ENCODE measurements at places on chromosomes 6 and 20.

DNA sequence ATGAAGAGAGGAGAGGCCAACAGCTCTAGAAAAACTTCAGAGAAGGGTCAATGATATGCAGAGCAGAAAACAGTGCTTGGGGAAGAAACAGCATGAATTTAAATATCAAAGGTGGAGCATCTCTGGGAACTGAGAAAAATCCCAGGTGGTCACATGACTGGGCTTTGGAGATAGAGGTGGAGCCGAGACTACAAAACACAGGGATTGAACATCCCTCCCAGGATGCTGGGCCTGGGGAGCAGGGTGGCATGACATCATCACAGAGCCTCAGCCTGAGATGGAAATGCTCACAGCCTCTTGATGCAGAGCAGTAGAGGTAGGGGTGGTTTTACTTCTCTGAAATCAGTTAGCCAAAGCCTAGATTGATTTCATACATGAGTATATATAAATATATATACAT, 529.5 kb downstream of the PRKN start:
- DNase-seq: no peak

- no peak for DNase-seq
These were observed 30.9 kb downstream of the TBC1D7 start for GRCh38 chr6:13297391-13297790.

DNA sequence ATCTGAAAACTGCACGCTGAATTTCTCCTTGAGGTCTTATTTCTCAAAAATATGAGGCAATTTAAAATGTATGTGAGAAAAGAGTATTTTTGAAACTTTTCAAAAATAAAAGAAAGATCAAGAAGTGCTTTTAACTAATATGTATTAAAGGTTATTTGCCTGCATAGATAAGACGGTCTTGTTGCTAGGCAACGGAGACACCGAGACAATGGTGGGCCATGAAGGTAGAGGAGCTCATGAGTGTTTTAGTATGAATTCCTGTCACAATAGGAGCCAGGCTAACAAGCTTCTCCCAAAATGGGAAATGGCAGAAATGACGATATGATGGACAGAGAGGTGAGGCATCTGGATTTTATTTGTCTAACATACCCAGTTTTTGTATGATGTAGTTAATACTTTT, 308.2 kb downstream of the SLC35F1 start:
- DNase-seq: no peak

DNA sequence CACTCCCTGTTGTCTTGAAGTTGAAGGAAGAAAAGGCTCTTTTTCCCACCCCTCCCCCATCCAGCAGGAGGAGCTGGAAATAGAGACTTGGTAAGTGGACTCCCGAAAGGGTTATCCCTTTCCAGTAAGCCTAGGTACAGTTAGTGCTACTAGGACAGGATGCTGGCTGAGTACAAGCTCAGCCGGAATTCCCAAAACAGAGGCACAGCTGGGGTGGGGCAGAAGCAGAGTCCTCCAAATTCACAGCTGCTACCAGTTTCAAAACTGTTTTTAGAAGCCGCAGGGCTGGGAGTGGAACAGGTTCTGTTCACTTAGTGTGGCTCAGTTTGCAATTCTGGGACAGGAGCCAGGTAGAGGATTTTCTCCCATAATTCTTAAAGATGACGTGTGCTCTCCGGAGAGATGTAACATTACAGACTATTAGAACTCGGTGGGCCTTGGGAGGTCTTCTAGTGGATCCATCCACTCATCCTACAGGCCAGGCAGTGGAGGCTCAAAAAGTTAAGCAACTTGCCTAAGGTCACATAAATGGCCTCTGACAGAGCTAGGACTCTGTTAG, 19.0 kb upstream of the UTRN start:
- DNase-seq: no peak
